ENCODE measurements at places on chromosomes 3 and 15.

DNA sequence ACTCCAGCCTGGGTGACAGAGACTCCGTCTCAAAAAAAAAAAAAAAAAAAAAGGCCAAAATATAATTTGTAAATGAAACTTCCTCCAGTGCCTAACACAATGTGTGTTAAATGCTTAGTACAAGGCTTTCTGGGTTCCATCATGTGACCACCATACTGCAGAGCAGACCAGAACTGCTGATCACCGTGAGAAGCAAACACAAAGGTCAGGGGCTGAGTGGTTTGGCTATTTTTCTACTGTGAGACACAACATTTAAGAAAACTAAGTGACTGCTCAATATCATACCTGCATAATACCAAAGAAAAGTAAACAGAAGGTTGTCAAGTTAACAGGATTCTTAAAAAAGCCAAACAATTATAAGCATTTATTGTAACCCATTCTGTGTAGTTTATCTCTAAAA, 13.2 kb downstream of the ABCC5 start:
- no peak for DNase-seq

DNA sequence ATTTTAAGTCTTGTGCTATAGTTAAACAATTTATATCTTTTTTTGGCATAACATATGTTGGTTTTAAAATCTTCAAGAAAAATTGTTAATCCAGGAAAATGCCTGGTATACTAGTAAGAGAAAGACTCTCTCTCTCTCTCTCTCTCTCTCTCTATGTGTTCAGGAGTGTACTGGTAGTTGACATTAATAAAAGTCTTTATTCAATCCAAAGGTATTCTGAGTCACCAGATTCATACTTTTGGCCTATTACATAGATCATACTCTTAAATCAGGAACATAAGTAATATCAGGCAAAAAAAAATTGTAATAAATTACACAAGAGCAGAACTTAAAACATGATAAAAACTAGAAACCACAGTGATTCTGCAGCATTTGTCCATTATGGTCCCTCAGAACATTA, 70.2 kb downstream of the TFG start:
- DNase-seq, result no peak

DNA sequence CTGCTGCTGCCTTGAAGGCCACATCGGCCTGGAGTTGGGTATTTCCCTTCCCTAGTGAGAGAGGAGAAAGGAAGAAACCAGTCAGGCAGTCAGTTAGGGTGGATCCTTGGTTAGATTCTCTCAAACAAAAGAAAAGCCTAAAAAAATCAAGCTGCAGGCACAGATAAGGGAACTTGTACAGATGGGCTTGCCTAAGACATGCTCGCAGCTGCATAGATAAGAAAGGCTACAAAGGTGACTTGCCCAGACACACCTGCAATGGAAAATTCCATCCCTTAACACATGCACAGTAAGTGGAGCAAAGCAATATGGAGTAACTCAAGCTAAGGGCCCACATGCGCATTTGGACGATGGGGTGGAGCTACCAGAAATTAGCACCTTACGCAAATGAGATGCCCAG, 199.7 kb upstream of the ARPP21 start:
- DNase-seq, result no peak

DNA sequence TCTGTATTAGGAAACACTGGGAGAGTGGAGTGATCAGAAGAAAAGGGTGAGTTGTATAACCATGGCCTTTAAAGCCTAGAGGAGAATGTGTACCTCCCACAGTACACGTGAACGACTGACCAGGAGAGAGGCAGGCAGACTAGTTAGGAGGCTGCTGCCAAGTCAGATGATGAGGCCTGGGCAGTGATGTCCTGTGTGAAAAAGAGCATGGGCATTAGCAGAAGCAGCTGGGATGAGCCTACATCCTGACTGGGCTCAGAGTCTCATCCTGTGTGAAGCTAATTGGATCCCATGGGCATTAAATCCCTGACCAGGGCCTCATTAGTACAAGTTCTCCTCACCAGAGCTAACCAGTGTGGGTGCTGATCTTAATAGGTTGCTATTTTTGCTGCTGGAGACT, 89.1 kb upstream of the SLC2A2 start:
- no peak for DNase-seq

GRCh38 chr3:111373861-111374260, 168.1 kb upstream of the CD96 start:
- no peak for DNase-seq

- DNase-seq, result no peak
Observed at GRCh38 chr3:175307642-175308041, 448.5 kb downstream of the NAALADL2 start.

DNA sequence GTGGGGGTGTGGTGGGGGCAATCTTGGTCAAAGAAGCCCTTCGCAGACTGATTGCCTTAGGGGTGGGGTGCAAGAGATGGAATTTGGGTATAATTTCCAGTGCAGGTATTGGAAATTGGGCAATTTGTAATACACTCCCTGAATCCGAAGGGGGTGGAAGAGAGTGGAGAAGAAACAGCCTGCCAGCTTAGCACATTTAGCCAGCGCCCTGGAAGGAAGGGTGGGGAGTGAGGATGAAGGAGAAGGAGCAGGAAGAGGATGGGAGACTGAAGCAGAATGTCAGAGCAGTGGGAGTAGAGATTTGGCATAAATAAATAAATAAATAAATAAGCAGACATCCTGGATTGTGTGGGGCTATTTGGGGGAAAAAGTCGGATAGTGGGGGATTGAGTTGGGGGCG, 1.6 kb downstream of the GAP43 start:
- DNase-seq, result no peak

DNA sequence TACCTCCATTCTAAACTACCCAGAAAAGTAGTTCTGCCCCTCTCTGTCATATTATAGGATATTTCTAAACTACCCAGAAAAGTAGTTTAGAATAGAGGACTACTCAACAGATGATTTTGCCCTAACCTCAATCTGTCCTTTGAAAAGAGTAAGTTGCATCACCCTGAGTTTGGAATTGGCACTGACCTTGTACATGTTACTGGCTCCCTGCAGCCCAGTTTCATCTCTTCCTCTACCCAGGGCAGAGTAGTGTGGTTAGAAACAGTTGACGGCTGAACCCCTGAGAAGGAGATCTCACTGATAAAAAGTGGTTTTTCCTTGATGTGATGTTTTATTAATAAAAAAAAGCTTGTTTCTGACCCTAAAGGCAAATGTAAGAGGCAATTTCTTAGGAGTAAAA, 340.5 kb upstream of the NECTIN3 start:
- DNase-seq, result no peak

GRCh38 chr15:70063261-70063925, 34.3 kb downstream of the TLE3 start:
- DNase-seq, result no peak

DNA sequence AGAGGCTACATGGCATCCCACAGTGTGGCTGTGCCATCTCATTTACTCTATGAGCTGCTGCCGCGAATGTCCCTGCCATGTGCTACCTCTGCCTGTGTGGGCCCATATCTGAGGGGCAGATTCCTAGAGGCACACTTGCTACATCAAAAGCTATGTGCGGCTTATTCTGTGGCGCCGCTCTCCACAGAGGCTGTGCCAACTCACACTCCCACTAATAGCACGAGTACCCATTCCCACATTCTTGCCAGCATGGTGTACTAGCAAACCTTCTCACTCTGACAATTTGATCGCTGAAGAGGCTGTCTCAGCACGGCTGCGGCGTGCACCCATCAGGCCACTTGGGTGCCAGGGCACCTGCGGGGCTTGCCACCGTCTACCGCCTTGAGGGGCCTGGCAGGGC, 31.2 kb upstream of the MUSTN1 start:
- DNase-seq, result no peak

- DNase-seq, result no peak
Observed at GRCh38 chr15:35397027-35397426, 148.9 kb downstream of the DPH6 start.

DNA sequence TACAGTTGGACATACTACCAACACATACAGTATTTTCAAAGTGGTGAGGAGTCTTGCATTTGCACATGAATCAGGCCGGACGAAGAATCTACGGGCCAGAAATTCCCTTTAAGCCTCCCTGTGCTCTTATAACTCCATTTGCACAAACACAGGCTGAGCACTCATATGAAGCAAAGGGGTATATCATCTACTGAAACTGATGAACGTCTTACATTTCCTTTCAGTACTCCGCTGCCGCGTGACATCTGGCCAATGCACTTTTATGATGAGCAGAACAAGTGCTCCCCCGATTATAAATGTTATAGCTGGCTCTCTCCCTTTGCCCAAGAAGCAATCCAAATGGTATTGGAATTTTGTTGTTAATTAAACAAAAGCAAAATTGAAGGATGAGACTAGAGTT, 110.3 kb upstream of the ICE2 start:
- no peak for DNase-seq

GRCh38 chr15:88391700-88392099, 75.5 kb downstream of the MRPL46 start:
- no peak for DNase-seq

Measured in ascending aorta (tissue), 2 donors.